ENCODE measurements at places on chromosomes 11 and 22.

DNA sequence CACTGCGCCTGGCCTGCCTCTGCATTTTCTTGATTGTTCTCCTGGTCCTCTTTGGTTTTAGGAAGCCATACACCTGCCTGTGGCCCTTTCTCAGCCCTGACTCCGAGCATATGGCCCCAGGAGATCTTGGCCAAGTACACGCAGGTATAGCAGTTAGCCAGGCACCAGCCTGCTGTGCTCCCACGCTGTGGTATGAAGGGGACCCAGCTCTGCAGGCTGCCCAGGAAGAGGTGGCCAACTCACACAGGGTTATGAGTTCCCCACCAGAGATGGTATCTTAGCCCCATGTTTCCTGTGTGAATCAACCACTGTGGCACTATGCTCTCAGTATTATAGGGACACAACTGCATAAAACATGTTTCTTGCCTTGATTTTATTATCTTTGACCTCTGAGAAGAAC is 31.1 kb downstream of the SGSM3 start:
- DNase-seq = no peak

DNA sequence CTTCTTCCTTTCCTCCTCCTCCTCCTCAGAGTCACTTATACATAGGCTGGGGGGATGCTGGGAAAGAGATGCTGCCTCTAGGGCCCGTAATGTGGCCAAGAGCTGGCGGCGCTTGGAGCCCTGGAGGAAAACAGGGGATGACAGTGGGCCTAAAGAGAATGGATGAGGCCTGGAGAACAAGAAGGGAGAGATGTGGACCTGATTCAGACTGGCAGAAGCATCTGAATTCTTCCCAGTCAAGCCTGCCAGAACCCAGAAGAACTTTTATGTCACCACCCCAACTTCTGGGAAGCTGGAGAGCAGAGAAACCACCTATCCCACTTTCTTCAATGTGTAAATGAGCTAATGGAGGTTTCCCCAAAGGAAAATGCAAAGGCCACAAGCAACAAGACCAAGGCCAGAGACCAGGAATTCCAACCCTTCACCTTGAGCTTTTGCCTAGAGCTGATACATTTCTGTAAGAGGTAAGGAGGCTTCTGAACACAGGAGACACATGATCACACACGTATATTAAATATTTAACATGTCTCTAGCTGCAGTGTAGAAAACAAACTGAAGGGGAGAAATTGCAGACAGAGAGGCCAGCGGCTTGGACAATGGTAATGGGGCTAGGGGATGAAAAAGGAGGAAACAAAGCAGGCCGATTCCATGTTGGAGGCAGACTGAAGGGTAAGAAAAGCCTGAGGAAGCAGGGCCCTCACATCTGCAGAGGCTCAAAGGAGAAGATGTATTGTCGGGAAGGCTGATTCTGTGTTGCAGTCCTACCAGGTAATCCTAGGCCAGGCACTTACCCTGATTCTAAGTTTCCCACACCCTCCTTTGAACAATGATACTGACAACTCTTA is 1.1 kb downstream of the RRP8 start:
- DNase-seq = no peak

DNA sequence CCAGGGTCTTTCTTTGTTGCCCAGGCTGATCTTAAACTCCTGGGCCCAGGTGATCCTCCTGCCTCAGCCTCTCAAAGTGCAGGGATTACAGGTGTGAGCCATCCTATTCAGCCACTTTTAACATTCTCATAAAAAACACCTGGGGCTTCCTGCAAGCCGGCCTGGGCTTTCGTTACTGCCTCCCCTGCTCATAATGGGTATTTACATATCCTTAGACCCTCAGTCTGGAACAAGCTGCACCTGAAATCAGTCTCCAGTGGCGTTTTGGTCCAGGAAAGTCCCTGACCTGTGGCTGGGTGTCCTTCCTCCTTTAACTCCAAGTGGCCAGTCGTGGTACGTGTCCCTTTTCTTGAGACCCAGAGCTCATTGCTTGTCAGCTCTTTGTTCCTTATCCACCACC is 320.7 kb downstream of the TMEM135 start:
- DNase-seq = no peak

GRCh38 chr11:12150831-12151382 is 40.5 kb downstream of the MICAL2 start:
- DNase-seq = no peak

DNA sequence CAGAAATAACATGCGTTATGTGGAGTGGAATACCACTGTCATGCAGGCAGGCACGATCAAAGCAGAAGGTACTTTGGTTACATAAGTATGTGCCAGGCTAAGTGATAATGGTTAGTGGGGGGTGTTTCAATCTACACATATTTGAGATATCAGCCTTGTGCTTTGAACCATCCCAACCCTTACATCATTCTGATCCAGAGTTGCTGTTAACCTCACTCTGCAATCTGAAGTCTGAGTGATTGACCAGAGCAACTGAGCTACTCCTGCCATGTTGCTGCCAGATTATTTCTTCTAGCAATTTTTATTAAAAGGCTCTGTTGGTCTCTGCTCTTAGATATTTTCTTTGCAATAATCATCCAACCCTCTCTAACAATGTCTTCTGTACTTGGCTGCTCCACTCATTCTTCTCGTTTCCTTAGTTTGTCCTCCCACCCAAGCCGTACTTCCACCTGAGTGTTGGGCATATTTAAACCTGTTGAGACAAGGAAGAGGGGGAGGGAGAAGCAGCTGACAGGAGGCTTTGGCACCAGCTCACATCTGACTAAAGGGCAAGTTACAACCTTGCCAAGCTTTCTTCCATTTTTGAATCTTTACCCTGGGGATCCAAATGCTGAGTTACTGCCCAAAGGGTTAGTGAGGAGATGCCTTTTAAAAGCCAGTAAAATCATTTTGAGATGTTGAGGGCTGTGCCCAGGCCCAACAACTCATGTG is 114.1 kb upstream of the SESN3 start:
- no peak for DNase-seq

DNA sequence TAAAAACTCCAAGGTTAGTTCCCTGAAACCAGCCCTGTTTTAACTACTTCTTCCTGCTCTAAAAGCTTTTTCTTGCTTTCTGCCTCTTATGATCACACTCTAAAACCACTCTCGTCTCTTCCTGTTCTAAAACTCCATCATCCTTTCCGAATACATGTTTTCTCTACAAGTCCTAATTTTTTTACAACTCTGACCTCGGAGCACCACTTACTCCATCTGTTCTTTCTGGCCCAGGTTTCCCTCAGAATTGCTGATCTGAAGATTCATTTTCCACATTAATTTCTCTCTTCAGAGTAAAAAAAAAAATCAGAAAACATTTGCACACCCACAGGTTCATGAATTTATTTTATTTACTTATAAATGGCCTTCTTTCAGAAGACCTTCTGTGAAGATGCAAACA is 265.7 kb upstream of the CADM1 start:
- DNase-seq = no peak

GRCh38 chr11:45926536-45927331 is 4.3 kb downstream of the LARGE2 start:
- DNase-seq = no peak

GRCh38 chr11:10526974-10527918 is 13.7 kb downstream of the RNF141 start:
- no peak for DNase-seq

DNA sequence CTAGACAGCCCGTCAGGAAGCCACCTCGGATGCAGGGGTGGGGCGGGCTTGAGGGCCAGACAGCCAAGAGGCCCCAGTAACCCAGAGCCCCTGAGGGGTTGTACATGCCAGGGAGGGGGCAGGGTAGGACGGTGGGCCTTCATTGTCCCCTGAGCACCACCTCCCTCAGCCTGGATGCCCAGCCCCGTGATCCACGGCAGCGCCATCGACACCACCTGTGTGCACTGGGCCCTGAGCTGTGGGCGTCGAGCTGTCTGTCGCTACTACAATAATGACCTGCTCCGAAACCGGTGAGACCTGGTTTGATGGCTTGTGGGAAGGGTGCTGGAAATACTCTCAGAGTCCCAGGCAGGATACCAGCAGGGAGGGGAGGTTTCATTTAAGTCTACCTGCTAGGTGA is 37.4 kb upstream of the TPBGL start:
- no peak for DNase-seq

DNA sequence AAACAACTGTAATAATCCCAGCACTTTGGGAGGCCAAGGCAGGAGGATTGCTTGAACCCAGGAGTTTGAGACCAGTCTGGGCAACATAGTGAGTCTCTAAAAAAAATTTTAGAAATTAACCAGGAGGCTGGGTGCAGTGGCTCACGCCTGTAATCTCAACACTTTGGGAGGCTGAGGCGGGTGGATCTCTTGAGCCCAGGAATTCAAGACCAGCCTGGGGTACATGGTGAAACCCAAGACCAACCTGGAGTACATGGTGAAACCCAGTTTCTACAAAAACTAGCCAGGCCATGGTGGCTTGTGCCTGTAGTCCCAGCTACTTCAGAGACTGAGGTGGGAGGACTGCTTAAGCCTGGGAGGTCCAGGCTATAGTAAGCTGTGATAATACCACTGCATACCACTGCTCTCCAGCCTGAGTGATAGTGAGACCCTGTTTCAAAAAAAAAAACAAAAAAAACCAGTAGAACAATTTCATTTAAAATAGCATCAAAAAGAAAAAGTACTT is 11.2 kb downstream of the PI4KA start:
- DNase-seq = no peak

DNA sequence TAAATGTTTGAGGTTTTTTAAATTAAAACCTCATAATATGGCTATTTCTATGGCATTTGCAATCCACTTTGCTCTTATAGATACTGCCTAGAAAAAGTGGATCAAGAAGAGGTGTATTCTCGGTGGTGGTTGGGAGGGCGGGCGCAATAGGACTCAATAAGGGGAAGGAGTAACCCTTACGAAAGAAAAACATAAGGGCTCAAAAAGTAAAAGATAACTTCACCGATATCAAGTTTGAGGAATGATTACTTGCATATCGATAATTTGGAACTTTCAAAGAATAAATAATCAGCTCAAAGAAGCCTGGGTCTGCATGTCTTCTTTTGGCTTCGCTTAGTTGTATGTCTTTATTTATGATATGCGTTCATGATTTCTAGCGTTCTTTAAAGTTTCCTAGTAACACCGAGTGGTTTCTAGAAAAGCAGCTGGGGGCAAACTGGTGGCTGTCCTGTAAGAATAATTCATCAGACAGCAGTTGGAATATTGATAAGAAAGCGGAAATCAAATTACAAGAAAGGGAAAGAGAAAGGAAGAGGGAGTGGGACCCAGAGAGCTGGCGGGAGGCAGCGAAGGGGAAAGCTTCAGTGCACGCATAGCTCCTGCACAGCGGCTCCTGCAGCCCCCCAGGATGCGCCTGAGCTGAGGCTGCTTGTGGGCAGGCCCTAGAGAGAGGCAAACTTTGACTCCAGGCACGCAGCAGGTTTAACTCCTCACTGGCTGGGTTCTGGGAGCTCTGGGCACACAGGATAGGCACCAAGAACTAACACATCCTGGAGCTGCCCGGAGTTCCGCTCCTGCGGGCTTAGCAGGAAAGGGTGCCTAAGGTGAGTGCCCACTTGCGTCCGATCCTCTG is 9.1 kb upstream of the FLI1 start:
- no peak for DNase-seq

GRCh38 chr22:26707090-26707489 is 49.7 kb downstream of the MIAT start:
- no peak for DNase-seq

DNA sequence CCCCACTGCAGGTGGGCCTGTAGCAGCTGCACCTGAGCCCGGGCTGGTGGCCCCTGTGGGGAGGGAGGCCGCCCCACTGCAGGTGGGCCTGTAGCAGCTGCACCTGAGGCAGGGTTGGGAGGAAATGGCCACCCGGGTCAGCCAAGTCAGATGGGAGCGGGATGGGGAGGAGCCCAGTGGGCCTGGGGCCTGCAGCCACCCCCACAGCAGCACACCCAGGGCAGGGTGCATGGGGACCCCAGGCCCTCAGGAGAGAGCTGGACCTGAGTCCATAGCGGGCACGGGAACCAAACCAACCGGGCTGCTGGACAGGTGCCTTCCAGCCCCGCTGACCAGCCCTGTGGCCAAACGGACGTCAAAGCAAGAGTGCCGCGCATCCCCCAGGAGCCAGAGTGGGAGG is 61.7 kb downstream of the BRD1 start:
- DNase-seq = no peak

DNA sequence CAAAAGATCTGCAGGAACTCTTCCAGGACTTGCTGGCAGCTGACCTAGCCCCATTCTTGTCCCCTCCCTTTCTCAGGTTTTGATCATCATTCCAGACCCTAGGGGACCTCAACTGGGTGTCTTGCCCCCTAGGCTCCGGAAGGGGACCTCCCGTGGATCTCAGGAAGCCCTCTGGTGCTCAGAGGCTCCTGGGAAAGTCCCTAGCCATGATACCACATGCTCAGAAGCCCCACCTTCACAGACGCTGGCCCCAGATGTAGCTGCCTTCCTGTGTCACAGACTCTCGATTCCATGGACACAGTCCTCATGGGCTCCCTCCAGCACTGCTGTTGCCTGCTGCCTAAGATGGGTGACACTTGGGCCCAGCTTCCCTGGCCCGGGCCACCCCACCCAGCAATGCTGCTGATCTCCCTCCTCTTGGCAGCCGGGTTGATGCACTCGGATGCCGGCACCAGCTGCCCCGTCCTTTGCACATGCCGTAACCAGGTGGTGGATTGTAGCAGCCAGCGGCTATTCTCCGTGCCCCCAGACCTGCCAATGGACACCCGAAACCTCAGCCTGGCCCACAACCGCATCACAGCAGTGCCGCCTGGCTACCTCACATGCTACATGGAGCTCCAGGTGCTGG is at the start of gene LRRC55:
Gene LRRC55 (plus strand): TSS at position 276 of the 628 bp plus-strand sequence. CDS start 70 bp downstream, at position 346.
- DNase-seq = no peak

DNA sequence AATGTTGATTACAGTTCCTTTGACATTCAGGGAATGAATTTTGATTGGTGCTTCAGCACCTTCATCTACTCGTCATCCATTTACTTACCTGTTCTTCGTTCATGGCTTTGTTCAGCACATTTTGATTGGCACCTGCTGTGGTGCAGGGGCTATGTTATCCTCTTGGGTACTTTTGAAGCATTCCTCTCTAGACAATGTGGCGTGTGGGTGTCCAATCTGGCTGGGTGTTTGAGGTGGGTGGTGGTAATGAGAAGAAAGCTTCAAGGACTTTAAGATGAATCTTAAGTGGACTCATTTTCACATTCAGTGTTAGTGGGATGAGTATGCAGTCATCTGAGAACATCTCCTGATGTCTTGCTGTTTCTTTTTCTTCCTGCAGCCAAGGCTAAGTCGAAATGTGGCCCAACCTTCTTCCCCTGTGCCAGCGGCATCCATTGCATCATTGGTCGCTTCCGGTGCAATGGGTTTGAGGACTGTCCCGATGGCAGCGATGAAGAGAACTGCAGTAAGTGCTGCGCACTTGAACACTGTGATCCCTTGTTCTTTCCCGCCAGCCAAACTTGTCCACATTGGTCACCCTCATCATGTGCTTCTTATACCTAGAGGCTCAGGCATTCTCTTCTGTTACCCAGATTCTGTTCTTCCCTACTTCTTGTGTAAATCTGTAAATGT is 137.5 kb downstream of the LDLRAD3 start:
- no peak for DNase-seq

DNA sequence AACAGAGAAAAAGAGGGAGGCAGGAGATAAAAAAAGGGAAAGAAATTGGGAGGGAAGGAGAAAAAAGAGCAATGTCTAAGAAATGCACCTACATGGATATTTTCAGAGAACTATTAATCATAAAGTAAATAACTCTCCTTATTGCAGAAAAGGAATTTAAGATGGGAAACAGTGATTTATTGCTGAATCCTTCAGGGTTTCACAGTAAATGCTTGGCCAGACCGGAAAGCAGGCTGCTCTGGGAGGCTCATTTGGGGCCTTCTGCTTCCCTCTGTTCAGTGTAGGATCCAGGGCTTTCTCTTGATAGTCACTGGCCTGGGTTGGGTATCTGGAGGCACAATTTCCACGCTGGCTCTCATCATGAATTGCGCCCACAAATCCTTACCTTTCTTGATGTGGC is 324.3 kb upstream of the SORL1-AS1 start:
- DNase-seq = no peak

GRCh38 chr11:63012430-63012829 is 3.2 kb downstream of the SLC22A8 start:
- no peak for DNase-seq
